ENCODE measurements at places on chromosomes 5 and 9. TPM values are rescaled to one million over a fixed set of nuclear protein-coding genes. Genes with fewer than 3 reads are reported as not detected.

Gene FOXD4L5
- total RNA-seq, result 0.12 TPM

Gene ETF1
- 40.1 TPM for total RNA-seq

DNA sequence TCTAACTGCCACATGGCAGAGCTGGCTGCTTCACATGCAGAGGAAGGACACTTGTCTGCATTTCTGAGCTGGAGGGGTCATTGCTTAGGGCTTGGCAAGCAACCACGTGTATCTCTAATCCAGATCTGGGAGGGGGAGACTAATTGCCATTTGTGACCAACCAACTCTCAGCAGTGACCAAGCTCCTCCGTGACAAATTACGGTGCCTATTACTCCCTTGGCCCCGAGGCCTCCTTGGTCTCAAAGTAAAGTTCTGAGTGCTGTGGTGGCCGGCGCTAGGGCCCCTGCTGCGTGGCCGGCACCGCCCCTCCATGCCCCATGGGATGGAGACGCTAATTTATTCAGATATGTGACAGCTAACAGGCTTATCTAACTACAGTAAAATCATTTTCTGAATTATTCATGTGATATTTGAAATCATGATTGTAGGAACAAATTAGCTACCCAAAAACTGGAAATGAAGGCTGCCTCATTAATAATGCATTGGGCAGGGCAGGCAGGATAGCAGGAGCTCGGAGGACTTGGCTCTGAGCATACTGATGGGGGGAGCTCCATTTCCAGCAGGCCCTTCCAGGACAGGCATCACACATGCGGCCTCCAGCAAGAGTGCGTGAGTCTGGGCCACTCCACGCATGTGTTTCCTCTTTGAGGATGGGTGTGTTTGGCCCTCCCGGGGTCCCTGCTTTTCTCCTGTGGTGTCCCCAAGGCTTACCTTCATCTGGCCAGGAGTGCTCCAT, 67.7 kb downstream of the C5orf15 start:
- DNase-seq, result no peak

DNA sequence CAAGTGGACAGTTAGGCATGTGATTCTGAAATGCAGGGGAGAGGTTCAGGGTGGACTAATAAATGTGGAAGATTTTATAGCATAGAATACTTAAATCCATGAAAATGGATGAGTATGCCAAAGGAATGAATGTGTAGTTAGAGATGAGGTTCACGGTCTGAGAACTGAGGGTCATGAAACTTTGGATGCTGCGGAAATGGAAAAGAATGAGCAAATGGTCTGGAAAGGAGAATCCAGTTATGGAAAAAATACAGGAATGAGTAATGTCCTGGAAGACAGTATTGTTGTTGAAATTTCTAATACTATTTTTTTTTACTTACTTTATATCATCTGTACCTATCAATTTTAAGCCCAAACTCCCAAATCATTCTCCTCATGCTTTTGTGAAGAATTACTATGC, 2369.4 kb downstream of the MAT2B start:
- DNase-seq, result no peak

Gene NR5A1
- total RNA-seq, result 0.28 TPM

Gene GRM6
- total RNA-seq, result not detected

DNA sequence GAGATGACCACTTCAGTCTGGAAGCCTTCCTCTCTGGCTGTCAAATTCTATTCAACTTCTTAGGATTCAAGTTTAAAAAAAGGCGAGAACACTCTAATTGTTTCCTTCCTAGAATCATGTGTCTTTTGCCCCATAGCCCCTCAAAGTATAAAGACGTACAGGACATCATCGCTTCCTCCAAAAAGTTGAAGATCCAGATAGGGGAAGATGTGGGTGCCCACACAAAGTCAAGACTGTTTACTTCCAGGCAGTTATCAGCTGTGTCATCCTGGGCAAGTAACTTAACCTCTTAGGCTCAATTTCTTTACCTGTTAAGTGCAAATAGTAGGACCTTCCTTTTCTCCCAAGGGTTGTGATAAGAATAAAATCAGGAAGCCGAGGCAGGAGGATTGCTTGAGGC, 40.1 kb downstream of the PPARGC1B start:
- DNase-seq, result no peak

DNA sequence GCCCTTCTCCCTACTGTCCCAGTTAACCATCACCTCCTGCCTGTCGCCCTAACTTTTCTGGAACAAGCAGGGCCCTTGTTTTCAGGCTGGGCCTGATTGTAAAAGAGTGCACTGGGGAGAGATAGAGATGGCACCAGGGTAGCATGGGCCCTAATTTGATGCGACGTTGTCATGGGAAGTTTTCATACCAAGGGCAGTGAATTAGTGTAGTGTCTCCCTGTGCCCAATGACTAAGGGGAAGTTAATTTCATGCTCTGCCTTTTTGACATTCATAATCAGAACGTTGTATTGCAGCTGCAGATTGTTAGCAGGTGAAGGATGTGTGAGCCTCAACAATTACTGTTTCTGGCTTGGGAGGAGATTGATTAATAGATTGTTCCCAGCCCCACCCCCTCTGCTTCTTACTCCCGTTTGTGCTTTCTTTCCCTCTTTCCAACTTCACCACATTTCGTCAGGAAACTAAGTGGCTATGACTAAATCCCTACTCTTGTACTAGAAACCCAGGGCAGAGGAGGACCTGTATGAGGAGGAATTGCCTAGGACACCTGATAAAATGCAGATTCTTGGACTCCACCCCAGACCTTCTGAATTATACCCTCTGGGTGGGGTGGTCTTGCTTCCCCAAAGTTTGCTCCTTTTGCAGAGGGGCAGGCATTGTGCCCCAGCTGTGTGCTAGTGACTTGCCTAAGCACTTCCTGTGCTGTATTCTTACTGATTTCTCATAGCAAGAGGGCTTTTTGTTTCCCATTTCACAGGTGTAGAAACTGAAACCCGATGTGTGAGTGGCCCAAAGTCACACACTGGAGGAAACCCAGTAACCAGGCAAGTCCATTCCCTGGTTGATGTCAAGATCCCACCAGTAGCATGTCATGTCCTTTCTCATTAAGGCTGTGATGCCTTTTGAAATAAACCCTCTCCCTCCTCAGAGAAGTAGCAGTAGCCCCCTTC, 56.3 kb downstream of the DAB2IP start:
- DNase-seq, result no peak

Gene PDCD1LG2
- total RNA-seq, result 0.43 TPM

DNA sequence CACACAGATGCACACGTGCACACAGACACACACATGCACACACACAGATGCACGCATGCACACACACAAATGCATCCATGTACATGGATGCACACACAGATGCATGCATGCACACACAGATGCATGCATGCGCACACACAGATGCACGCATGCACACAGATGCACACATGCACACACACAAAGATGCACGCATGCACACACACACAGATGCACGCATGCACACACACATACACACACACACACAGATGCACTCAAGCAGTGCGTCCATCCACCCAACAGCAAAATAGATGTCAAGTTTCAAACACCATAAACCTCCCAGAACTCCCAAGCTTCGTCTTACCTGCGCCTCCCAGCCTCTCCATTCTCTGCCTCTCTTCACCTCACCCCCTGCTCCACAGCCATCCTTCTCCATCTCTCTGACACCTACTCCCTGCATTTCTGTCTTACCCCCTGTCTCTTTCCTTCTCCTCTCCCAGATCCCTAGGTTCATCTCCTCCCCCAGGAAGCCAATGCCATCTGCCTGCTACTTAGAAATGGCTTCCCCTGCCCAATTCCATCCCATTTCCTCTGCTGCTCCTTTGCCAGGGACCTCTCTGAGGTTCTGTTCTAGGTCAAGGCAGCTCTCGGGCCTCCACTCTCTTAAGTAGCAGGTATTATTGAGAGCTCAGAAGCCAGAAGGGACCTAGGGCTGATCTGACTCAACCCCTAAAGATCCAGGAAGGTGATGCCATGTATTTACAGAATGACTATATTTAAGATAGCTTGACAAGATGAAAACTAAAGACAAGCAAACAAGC, 297.2 kb downstream of the MED10 start:
- DNase-seq, result no peak

DNA sequence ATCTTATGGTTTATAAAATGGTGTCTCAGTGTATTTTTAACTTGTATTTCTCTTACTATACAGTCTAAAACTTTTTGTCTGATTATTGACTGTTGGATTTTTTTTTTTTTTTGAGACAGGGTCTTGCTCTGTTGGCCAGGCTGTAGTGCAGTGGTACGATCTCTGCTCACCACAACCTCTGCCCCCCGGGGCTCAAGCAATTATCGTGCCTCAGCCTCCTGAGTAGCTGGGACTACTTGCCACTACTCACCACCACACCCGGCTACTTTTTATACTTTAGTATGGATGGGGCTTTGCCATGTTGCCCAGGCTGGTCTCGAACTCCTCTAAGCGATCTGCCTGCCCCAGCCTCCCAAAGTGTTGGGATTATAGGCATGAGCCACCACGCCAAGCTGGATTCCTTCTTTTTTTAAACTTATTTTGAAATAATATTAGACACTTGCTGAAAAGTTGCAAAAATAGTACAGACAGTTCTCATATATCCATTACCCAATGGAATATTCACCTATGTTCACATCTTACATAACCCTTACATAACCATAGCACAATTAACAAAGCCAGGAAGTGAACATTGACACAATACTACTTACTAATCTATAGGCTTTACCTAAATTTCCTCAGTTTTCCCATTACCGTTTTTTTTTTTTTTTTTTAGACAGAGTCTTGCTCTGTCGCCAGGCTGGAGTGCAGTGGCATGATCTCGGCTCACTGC, 47.2 kb downstream of the STOM start:
- no peak for DNase-seq

Gene KCNV2
- not detected for total RNA-seq

GRCh38 chr9:126875756-126876510, 15.5 kb downstream of the ZBTB34 start:
- DNase-seq, result no peak

Gene AGXT2
- total RNA-seq, result not detected

Gene SLC45A2
- total RNA-seq, result not detected

GRCh38 chr5:30195036-30195435, 998.5 kb upstream of the CDH6 start:
- DNase-seq, result no peak

DNA sequence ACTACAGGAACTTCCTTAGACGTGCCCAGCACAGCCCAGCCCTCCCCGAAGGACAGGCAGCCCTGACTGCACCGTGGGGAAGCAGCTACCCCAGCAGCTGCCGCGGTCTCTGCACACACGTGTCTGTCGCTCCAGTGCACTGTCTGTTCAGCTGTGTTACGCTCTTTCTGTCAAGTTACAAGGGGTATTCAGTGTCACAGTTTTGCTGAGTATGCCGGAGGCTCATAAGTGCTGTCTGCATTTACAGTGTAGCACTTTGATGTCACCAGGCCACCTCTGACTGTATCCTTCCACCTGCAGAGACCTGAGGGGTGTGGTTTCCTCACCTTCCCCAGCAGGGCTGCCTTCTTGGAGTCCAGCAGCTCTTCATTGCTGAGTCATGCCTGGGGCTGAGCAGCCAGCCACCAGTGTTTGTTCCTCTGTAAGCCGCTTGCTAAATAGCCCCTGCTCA, 126.8 kb downstream of the EHMT1 start:
- no peak for DNase-seq

Gene PCSK1
- total RNA-seq, result 18.1 TPM

GRCh38 chr9:126363250-126363649, 36.6 kb downstream of the MVB12B start:
- no peak for DNase-seq

Gene FAM153A
- total RNA-seq, result 1.4 TPM

- no peak for DNase-seq
These were observed 87.5 kb downstream of the KLHL3 start for GRCh38 chr5:137648361-137648760.

- DNase-seq, result no peak
These were observed 899.9 kb downstream of the TAF11L14 start for GRCh38 chr5:18534119-18534518.

- no peak for DNase-seq
These were observed 19.6 kb upstream of the SUSD3 start for GRCh38 chr9:93038918-93039317.

DNA sequence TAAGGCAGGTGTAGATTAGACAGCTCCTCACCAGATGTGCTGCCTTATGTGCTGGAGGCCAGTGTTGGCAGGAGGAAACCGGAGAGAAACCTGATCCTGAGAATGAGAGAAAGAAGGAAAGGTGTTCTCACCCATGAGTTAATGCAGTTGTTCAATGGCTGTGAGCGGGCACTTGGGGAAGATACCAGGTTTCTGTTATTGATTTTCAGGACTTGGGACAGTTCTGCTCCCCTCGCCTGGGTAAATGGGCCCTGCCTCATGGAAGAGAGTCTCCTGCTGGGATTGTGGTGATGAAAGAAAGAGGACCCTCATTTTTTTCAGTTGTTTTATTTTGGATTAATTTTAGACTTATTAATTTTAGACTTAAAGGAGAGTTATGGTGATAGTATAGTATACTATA, 59.5 kb downstream of the EGFLAM start:
- no peak for DNase-seq
